ENCODE measurements at places on chromosomes 12 and 14.

DNA sequence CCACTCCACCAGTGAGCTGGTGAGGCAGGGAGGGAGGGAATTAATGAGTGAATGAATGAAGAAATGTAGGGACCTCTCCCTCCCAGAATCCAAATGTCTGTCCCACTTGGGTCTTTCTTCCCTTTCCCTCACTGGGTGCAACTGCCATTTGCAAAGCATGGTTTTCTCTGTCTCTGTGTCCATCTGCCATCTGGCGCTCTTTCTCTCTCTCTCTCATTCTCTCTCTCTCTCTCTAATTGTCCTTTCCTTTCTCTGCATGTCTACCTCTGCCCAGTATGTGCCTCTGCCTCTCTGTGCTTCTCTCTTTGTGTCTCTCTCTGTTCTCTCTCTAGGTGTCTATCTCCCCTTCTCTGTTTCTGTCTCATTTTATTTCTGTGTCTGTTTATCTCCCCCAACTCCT lies 102.7 kb downstream of the CMKLR1 start:
- DNase-seq: no peak

DNA sequence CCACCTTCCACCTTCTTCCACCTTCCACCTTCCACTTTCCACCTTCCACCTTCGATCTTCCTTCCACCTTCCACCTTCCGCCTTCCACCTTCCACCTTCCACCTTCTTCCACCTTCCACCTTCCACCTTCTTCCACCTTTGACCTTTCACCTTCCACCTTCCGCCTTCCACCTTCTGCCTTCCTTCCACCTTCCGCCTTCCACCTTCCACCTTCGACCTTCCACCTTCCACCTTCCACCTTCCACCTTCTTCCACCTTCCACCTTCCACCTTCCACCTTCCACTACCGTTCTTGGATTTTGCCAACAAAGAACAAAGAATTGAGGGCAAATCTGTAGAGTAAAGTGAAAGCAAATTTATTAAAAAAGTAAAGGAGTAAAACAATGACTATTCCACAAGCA lies 53.2 kb downstream of the B4GALNT3 start:
- DNase-seq: no peak

- peak; percentile 79 for DNase-seq
These were observed 35.2 kb upstream of the DLK1 start for GRCh38 chr14:100691395-100692056.

DNA sequence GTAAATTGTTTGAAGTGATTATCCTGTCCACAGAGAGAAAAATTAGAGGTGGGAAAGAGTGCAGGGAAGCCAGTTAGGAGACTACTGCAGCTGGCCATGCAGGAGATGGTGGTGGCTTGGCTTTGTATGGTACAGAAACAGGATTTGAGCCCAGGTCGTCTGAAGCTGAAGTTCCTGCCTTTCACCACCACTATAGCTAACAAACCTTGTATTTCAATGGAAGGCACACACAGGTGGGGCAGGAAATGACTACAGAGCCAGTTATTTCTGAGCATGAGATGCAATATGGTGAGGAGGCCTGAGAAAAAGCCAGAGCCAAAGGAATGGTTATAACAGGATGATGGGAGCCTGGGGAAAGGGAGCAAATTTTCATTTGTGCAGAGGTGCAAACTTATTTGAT lies 103.9 kb downstream of the BTG1 start:
- DNase-seq: peak; percentile 92

- DNase-seq: no peak
These were observed 24.3 kb downstream of the EMP1 start for GRCh38 chr12:13220838-13221237.

GRCh38 chr12:64810831-64811230 lies 13.6 kb upstream of the TBC1D30 start:
- DNase-seq: peak; percentile 35

DNA sequence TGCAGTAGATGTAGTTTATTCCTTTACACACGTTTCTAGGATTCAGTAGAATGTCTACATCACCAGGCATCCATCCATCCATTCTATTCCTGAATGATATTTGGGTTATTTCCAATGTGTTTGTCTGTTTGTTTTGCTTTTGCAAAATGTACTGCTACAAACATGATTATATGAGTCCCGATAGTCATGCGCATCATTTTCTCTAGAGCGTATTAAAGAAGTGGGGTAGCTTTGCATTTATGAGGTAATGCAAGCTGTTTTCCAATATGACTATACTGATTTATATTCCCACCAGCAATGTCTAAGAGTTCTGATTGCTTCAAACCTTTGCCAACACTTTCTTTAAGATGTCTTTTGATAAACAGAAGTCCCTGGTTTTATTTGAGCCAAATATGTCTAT lies 253.2 kb downstream of the NOVA1 start:
- DNase-seq: no peak

- DNase-seq: no peak
These were observed 34.9 kb downstream of the BBS10 start for GRCh38 chr12:76313299-76313698.

GRCh38 chr12:104833756-104834155 lies 124.3 kb downstream of the SLC41A2 start:
- no peak for DNase-seq

DNA sequence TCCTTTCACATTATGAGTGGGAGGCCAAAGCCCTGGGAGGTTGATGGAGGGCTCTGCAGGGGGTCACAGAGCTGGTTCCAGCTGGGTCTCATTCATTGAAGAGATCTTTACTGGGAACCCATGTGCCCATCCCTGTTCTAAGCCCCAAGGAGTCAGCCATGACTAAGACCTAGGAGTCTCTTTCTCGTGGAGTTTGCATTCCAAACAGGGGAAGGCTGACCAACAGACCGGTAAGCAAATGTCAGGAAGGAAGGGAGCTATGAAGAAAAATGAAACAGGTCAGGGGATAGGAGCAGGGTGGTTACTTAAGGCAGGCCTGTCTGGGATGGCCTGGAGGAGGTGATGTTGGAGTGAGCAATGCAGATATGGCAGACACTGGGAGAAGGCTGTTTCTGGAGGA lies 31.5 kb downstream of the SYNDIG1L start:
- no peak for DNase-seq

DNA sequence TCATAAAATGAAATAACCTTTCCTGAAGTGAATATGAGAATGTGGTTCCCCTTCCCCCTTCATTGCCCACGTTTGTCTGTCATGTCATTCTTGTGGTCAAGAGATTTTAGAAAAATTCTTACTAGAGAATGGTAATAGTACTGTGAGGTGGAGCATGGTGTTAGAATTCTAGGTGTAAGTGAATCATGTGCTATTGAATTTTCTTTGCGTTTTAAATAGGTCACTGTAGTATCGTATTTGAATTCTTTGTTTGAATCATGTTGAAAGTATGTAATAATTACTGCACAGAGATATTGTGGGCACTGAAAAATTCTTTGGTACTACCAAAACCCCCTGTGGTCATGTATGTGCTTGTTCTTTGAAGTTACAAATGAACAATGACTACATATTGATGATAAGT lies 49.9 kb downstream of the FUT8 start:
- peak; percentile 97 for DNase-seq

GRCh38 chr12:6987956-6988553 lies 17.3 kb downstream of the EMG1 start:
- DNase-seq: peak; percentile 46

DNA sequence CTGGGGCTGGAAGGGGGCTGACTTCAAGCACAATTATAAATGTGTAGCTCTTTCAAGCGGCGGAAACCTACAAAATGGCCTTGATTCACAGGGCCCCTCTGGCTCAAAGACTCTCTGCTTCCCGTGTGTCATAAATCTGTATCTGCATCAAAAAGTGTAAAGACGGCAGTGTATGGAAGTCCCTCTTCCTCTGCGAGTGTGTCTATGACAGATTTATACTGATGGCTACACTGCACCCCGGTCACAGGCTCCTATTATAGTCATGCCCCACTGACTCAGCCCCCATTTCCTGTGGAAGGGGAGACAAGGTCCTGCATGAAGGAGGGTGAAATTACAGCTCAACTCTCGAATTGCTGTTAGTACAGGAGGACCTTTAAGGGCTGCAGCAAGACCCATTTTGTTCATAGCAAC lies 68.6 kb downstream of the HMGA2 start:
- peak; percentile 65 for DNase-seq

DNA sequence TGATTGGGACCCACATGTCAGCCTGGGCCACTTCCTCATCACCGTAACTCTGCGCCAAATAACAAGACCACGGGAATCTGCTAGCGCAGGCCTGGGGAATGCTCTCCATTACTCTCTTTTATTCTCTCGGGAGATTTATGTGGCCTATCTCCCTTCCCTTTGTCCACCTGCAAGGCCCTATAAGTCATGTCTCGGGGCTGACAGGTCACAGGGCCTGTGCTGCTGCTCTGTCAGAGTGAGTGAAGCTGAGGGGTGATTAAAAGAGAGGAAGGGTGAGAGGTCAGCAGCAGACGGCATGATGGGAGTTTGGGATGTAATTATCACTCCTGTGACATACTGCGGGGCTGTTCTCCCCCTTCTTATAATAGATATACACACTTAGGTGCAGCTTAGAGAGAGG lies 26.2 kb upstream of the GPATCH2L start:
- DNase-seq: no peak

DNA sequence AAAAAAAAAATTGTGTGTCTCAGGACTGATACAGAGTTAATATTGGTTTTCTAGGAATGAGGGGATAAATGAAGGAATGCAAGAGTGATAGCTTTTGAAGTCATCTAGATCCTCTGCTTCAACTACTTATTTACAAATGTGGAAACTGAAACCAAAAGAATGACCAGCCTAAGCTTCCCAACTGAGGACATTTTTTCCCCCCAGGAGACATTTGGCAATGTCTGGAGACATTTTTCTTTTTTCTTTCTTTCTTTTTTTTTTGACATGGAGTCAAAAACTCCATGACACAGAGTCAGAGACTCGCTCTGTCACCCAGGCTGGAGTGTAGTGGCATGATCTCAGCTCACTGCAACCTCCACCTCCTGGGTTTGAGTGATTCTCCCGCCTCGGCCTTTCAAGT lies 15.3 kb downstream of the DLK1 start:
- no peak for DNase-seq

DNA sequence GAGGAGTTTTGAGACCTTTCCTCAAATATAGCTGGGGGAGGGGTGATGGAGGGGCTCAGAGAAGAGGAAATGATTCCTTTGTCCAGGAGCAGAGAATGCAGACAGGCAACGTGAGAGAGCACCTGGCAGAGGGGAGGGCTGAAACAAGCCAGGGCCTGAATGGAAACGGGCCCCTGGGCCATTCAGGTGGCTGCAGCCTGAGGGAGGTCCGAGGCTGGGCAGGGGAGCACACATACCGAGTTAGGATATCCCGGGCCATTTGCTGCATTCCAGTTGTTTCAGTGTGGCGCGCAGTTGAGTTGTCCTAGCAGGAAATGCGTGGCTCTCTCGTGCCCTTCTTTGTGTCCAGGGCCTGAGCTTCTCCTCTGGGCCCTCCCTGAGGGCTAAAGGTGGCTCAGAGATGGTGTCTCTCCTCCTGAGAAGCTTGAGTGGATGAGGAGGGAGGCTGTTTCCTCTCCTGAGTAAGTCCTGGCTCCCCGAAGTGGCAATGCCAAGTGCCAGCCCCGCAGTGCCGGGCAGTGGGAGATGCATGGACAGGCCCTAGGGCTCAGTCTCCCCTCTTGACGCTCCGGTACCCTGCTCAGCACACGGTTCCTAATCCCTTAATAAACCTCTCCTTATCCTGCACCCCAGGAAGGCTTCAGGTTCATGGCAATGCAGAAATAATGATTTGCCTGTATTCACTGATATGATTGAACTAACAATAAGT lies 85.5 kb upstream of the VRK1 start:
- DNase-seq: no peak

- no peak for DNase-seq
These were observed 71.2 kb downstream of the LGMN start for GRCh38 chr14:92677087-92677668.

GRCh38 chr14:36925094-36925493 lies 247.3 kb downstream of the SLC25A21 start:
- no peak for DNase-seq

- peak; percentile 48 for DNase-seq
These were observed 110.0 kb downstream of the CCDC60 start for GRCh38 chr12:119444462-119445044.

DNA sequence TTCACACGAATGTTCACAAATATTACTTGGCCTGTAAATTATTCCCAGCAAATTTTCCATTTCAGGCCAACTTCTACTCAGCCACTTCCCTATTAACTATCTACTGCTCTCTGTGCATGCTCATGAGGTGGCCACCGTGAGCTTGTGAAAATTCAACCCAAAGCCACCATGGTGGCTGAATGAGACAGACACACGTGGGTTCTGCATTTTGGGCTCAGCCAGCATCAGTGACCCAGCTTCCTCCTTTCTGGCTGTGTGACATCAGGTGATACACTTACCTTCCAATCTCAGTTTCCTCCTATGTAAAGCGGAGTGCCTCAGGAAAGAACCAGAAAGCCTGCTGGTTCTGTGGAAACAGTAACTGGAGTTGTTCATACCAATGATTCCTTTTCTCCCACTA lies 175.8 kb downstream of the FOXN3 start:
- DNase-seq: no peak

DNA sequence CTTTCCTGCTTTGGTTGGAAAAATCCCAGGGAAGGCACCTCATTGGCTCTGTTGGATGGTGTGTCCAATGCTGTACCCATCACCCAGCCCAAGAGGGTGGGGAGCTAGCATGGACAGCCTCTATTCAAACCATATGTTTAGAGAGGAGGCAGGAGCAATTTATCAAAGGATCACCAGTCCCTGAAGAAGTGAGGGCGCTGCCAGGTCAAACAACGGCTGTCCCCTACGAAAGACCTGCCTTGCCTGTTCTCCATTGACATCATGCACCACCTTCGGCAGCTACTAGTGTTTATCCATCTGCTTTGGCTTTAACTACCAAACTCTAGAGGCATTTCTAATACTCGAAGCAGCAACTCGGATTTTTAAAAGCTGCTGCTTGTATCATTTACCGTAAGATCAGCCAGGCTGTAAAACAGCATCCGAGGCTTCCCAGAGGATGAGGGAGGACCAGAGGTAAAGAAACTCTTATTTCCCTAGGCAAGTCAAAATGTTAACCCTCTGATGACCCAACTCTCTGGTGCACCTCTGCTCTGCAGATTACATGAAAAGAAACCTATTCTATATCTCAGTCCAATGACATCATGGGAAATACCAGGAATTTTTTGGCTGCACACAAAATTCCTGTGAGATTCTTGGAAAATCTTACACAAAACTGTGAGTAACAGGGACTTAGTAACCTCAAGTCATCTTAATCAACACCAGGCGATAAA lies 720.9 kb upstream of the TBX3 start:
- DNase-seq: peak; percentile 73

DNA sequence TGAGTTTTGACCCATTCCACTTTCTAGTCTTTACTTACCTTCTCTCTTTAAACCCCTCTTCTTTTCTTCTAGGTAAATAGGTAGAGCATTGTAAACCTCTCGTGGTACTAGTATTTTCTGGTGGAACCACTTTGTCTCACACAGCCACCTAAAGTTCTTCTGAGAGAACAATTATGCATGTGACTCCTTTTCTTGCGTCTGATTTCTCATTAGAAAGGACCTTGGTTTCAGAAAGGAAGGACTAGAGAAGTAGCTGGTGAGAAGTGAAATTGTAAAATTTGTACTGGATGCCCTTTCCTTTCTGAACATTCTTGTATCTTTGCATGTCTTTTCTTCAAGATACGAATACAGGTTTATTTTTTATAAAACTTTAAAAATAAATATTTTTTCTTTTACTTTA lies 99.0 kb downstream of the NUBPL start:
- DNase-seq: no peak

Measured in bronchial epithelial cell (primary cell).